ENCODE measurements at places on chromosomes 16 and 17. TPM values are rescaled to one million over a fixed set of nuclear protein-coding genes. Genes with fewer than 3 reads are reported as not detected.

DNA sequence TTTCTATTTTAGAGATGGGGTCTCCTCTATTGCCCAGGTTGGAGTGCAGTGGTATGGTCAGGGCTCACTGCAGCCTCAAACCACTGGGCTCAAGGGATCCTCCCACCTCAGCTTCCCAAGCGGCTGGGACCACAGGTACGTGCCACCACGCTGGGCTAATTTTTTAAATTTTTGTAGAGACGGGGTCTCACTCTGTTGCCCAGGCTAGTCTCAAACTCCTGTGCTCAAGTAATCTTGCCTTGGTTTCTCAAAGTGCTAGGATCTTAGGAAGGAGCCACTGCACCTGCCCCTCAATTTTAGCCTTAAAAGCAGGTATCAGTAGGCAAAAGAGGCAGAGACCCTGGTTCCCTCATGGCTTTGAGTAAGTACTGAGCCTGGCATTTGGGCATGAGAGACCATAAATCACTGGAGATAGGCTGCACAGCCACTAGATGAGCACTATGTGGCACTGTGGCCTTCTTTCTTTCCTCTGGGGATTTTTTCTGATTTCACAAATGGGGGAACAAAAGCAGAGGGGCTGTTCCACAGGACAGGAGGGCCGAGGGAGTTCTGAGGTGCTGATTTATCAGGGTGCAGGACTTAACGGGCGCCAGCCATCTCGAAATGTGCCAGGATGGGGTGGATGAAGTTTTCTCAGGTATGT, 82.2 kb downstream of the PLXDC1 start:
- no peak overlapping the region for H3K27ac ChIP-seq
- H3K27me3 ChIP-seq: no peaks in the 10 kb centered on the region
- peaks cover 8% of the 10 kb centered on the region for H3K4me1 ChIP-seq
- no peak overlapping the region for H3K4me3 ChIP-seq
- DNase-seq: no peak
- no peaks in the 10 kb centered on the region for H3K36me3 ChIP-seq

DNA sequence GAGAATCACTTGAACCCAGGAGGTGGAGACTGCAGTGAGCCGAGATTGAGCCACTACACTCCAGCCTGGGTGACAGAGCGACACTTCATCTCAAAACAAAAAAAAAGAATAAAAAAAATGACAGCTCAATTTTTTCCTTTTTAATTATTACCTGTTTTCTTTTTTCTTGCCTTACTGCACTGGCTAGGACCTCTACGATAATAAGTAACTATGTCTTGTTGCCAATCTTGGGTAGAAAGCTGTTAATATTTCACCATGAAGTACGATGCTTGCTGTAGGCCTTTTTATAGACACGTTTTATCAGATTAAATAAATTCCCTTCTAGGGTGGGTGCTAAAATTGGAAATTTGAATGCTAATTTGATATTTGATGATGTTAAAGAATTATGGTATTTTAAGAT, 82.8 kb downstream of the GLG1 start:
- no peak for DNase-seq
- H3K27ac ChIP-seq: no peak overlapping the region
- peaks cover 17% of the 10 kb centered on the region for H3K4me1 ChIP-seq
- H3K27me3 ChIP-seq: no peaks in the 10 kb centered on the region

DNA sequence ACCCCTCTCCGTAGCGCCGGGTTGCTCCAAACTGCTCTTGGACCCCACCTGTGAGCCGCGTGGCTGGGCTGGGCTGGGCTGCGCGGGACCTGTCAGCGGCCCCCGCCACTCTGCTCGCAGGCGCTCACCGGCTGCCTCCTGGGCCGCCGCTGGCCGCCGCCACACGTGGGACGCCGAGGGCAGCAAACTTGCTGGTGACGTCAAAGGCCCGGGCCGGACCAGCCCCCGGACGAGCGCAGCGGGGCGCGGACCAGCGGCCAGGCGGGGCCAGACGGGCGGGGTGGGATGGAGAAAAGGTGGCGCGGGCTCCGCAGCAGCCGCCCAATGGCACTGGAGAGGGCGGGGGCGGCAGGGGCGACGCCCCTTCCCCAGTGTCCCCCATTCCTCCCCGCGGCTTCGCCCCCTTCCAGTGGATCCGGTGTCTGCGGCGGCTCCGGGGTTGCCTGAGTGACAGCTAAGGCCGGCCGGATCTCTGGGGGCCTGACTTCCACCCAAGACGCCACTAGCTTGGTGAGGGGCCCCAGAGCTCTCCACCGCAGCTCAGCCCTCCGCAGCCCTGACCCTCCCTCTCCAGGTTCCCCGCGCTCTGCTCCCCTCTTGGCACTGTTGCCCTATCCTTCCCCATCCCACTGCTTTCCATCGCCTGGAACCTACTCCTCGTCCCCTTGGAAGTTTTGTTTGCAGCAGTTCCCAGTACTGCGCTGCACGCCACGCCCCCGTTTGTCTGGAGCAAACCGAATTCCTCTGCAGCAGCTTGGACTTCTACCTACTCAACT, at the start of gene HS3ST3A1:
HS3ST3A1 (minus strand) TSS at position 154 of the 776 bp plus-strand sequence. CDS start 800 bp downstream, outside the sequence.
- no peak within 1 kb of the TSS for H3K27ac ChIP-seq
- DNase-seq: no peak
- H3K4me1 ChIP-seq: no peaks in the 10 kb centered on the region
- peaks cover 45% of the 10 kb centered on the region for H3K27me3 ChIP-seq
- H3K4me3 ChIP-seq: peak within 1 kb of the TSS; percentile 9
- no peaks in the 10 kb centered on the region for H3K36me3 ChIP-seq

DNA sequence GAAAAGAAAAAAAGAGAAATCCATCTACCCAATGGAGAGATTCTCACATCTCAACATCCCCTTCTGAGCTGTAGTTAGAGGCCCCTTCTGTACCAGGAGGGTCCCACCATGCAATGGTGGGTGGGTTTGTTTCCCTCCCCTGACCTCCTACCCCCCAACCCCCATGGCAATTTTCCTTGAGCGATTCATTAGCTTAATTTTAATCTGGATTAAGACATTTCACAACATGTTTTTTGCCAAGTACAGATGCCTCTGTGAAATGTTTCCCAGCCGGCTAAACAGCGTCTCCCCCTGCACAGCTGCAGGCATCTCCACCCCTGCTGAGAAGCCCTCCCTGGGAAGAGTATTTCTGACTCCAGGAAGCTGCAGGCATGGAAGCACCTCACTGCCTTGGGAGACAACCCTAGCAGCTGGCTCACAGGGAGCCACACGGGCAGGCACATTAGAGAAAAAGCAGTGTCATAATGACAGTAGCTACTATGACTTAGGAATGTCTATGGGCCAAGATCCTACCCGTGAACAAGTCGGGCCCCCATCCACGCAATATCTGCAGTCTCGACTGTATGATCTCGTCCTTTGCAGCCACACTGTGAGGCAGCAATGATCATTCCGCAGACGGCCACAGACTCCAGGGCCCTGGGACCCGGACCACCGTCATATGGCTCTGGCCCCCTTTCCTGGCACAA, 117.3 kb downstream of the ADCY9 start:
- H3K27ac ChIP-seq: no peak overlapping the region
- H3K27me3 ChIP-seq: no peaks in the 10 kb centered on the region
- no peak for DNase-seq
- no peak overlapping the region for H3K4me3 ChIP-seq
- H3K4me1 ChIP-seq: peaks cover 14% of the 10 kb centered on the region
- H3K36me3 ChIP-seq: no peaks in the 10 kb centered on the region

GRCh38 chr16:83935858-83936255, 17.2 kb upstream of the OSGIN1 start:
- H3K4me1 ChIP-seq: no peaks in the 10 kb centered on the region
- no peak overlapping the region for H3K27ac ChIP-seq
- no peaks in the 10 kb centered on the region for H3K36me3 ChIP-seq
- peak; percentile 50 for DNase-seq
- no peak overlapping the region for H3K4me3 ChIP-seq

- no peaks in the 10 kb centered on the region for H3K27me3 ChIP-seq
- H3K4me1 ChIP-seq: peaks cover 9% of the 10 kb centered on the region
- H3K27ac ChIP-seq: no peak overlapping the region
- H3K4me3 ChIP-seq: no peak overlapping the region
These were observed 146.2 kb downstream of the PARN start for GRCh38 chr16:14483819-14484385.

- peak overlapping the region; percentile 3 for H3K4me3 ChIP-seq
- peaks cover 73% of the 10 kb centered on the region for H3K4me1 ChIP-seq
- peaks cover 7% of the 10 kb centered on the region for H3K36me3 ChIP-seq
- DNase-seq: no peak
- peak overlapping the region; percentile 95 for H3K27ac ChIP-seq
These were observed 19.4 kb upstream of the NFATC3 start for GRCh38 chr16:68065716-68066305.

DNA sequence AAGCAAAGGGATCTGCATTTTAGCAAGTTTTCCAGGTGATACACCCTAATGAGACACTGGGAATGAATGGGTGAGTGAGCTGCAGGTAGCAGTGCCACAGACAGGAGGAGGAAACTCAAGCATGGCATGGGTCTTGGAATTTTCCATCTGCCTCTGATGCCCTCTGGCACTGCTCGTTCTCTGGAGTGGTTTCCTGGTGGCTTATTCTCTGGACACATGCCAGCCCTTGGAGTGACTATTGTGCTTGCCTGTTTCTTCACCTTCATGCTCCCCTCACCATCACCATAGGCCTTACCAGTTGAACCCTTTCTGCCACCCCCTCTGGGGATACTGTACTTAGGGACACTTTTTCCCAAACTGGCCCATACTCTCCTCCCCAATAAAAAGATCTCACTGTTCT, 1.6 kb downstream of the COASY start:
- H3K4me3 ChIP-seq: peak overlapping the region; percentile 94
- no peaks in the 10 kb centered on the region for H3K27me3 ChIP-seq
- DNase-seq: no peak

- no peak for DNase-seq
- no peak overlapping the region for H3K27ac ChIP-seq
- H3K36me3 ChIP-seq: no peaks in the 10 kb centered on the region
- H3K4me1 ChIP-seq: no peaks in the 10 kb centered on the region
- H3K27me3 ChIP-seq: peaks cover 6% of the 10 kb centered on the region
These were observed 22.3 kb upstream of the TIMP2 start for GRCh38 chr17:78947235-78948149.

DNA sequence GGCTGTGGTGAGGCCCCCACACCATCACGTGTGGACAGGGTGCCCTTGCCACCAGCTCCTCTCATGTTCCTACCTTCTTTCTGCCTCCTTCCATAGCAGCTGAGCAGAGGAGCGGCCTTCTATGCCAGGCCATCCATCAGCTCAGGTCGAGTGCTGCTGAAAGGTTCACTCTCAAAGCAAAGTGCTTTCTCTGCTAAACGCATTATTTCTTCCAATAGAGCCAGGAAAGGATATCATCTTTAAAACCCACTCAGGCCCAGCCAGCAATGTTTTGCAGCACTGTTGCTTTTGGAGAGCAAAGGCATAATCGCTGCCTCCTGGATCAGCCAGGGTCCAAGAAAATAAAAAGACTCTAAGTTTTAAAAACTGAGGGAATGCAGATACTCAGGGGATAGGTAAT, 54.9 kb upstream of the GPRC5B start:
- H3K36me3 ChIP-seq: no peaks in the 10 kb centered on the region
- no peak for DNase-seq
- H3K4me3 ChIP-seq: no peak overlapping the region
- no peaks in the 10 kb centered on the region for H3K4me1 ChIP-seq
- no peak overlapping the region for H3K27ac ChIP-seq

- DNase-seq: no peak
- H3K4me1 ChIP-seq: peaks cover 56% of the 10 kb centered on the region
- H3K27ac ChIP-seq: peak overlapping the region; percentile 69
- no peak overlapping the region for H3K4me3 ChIP-seq
These were observed 9.2 kb downstream of the ELOB start for GRCh38 chr16:2767891-2768290.

DNA sequence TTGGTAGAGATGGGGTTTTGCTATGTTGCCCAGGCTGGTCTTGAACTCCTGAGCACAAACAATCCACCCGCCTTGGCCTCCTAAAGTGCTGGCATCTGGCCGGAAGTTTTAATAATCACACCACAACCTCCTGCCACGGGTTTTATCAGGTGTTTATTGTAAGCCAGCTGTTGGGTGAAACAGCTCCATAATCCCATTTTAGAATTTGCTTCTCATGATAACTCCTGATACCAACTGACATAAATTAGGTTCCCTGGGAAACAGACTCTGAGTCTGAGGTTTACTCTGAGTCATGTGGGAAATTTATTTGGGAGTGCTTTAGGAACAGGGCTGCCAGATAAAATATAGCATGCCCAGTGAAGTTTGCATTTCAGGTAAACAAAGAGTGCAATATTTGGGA, 122.6 kb upstream of the MED13 start:
- no peaks in the 10 kb centered on the region for H3K4me1 ChIP-seq
- no peak overlapping the region for H3K4me3 ChIP-seq
- H3K27me3 ChIP-seq: peaks cover 7% of the 10 kb centered on the region
- no peak overlapping the region for H3K27ac ChIP-seq

- H3K36me3 ChIP-seq: no peaks in the 10 kb centered on the region
- H3K4me1 ChIP-seq: peaks cover 22% of the 10 kb centered on the region
- H3K27me3 ChIP-seq: no peaks in the 10 kb centered on the region
- H3K27ac ChIP-seq: peak overlapping the region; percentile 84
- no peak for DNase-seq
These were observed 4.9 kb upstream of the STAT5A start for GRCh38 chr17:42283241-42284023.

TBC1D3 gene
- 3.9 TPM for total RNA-seq

NKD1 gene
- 0.86 TPM for total RNA-seq

HOXB4 gene
- total RNA-seq: 6.9 TPM

HSD11B2 gene
- not detected for total RNA-seq

PLLP gene
- 0.67 TPM for total RNA-seq

KRT24 gene
- total RNA-seq: not detected

KRT36 gene
- total RNA-seq: not detected

PNMT gene
- total RNA-seq: not detected

SLC39A11 gene
- total RNA-seq: 25.6 TPM

JUP gene
- total RNA-seq: 1.0 TPM

ZNF469 gene
- total RNA-seq: 3.0 TPM

ASPA gene
- not detected for total RNA-seq

SHISA6 gene
- total RNA-seq: not detected

MMP2 gene
- total RNA-seq: not detected

All from natural killer cell treated with Interleukin-12 subunit alpha and Interleukin-12 subunit beta and Interleukin-15 and Interleukin-18, amount 100 ng/mL, for 72 hours (primary cell).